ENCODE measurements at places on chromosomes 2 and 18.

DNA sequence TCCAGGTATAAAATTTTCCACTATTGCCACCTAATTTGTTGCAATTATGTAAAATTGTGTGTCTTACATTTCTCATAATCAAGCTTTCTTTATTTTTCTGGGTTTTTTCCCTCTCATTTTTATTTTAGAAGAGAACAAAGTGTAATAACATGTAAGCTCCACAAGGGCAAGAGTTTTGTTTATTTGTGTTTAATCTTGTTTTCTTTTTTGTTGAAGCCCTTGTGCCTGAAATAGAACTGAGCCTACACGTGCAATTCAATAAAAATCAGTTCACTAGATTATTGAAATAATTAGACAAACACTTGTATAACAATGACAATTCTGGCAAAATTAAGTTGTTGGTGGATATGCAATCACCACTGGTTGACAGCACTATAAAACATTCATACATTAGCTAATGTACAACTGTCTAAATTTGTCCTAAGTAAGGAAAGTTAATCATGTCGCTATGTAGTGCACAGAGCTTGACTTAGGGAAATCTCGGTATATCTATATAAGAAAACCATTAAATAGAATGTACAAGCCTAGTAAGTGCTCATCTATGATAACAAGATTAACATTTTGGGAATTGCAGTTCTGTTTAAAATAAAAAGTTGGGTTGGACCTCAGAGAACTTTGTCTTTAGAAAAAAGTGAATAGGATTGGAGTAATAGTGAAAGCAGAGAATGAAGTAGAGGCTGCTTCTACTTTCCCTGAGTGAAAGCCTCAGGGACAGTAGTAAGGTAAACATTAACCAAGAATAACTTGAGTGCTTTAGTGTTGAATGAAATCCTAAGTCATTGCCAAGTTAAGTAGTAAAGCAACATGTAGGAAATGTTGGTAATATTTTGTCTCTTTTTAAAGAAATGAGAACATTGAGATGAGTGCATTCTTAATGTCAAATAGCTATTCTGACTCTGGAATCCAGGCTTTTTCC is 37.4 kb upstream of the NOL4 start:
- DNase-seq: no peak

DNA sequence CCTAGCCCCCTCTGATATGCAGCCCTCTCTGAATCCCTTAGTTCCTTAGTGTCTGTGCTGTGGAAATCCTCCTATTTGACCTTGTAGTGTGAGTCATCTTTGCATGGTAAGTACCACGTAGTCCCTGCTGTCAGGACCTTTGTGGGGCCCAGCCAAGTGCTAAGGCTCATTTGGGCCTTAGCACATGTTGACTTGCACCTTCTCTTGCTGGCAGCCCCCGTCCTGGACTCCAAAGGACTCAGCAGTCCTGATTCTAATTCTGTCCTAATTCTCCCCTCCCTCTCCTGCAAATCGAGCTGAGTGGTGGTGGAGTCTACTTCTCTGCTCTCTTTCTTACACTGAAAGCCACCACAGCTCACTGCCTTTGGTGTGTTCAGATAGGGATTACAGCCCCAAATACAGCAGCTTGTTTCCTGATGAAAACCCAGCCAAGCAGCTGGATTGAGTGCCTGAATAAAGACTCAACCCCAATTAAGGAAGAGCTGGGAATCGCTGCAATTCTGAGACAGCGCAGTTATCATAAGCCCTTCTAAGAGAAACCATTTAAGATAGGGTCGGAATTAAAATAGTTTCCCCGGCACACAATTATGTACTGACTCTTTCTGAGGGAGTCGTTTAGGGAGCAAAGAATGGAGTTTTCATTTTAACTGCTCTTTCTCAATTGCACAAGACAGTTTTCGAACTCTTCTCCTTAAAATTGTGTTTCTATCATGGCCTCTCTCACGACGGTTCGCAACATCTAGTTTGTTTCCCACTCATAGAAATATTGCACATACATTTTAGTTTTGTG is 215.6 kb upstream of the TNP1 start:
- DNase-seq: no peak

DNA sequence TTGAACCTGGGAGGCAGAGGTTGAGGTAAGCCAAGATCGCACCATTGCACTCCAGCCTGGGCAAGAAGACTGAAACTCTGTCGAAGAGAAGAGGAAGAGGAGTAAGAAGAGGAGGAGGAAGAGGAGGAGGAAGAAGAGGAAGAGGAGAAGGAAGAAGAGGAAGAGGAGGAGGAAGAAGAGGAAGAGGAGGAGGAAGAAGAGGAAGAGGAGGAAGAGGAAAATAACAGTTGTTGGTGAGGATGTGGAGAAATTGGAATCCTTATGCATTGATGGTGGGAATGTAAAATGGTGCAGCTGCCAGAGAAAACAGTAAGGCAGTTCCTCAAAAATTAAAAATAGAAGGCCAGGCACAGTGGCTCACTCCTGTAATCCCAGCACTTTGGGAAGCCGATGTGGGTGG is 8.5 kb upstream of the NCL start:
- DNase-seq: no peak

DNA sequence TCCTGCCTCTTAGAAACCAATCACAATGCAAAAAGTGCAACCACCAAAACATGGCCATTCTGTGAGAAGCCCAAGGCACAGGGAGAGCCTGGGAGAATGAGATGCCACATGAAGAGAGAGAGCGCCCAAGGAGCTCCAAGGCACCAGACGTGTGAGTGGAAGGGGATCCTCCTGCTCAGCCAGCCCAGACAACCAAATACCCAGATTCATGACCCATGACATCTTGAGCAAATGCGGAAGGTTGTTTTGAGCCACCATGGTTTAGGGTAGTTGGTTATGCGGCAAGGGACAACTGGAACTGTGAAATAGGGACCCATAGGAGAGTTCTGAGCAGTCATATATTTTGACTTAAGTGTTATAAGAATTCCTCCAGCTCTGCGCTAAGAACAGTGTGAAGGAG is 7.0 kb downstream of the AFF3 start:
- no peak for DNase-seq

GRCh38 chr2:74481961-74482800 is 617 bp downstream of the CCDC142 start:
- DNase-seq: no peak

DNA sequence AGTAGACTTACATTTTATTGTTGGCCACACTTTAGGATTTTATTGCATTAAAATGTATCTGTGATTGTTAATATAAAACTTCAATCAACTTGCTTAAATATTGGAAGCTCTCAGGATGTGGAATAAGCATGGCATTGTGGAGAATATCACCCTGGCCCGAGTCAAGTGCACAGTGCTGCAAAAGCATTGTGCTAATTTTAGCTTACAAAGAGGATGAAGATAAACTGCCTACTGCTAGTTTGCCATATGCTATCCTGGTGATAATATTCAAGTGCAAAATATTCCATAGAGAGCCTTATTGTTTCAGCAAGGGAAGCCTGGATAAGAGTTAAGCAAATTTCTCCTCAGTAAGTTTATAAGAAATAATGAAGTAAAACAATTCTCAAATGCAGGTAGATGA is 54.5 kb downstream of the MEIS1 start:
- no peak for DNase-seq

- DNase-seq: no peak
Observed at GRCh38 chr2:72576861-72577260, 249.0 kb downstream of the EXOC6B start.

DNA sequence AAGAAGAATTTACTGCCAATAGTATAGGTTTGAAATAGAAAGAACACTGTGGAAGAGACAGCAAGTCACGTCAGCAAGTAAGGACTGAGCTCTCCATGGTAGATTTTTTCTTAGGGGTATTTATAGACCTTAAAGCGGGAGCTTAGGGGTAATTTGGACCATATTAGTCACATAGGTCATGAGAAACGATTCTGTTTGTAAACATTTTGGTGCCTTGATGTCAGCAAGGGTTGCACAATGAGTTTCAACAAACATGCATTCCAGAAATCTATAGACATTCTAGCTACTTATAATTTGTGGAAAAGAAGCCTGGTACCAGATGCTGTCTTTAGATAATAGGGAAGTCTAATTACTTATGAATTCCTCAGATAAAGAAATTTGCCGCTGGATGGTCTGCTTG is 624.7 kb downstream of the TDRD15 start:
- no peak for DNase-seq

GRCh38 chr2:216559625-216560156 is 61.0 kb downstream of the RPL37A start:
- no peak for DNase-seq

DNA sequence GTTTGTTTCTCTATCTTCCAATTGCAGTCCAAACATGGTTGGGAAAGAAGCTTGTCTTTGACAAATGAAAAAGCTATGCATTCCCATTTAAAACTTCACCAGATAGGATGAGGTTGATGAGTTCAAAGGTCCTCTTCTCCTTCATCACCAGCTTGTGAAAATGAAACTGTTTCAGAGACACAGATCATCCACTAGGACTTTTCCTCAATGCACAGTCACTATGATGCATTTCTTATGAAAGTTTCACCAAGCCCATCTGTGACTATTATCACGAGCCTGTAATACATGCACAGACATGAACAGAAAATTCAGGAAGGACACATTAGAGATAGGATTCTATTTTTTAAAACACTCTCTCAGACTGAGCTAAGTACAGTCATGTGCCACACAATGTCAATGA is 644.4 kb downstream of the PLCL1 start:
- no peak for DNase-seq

GRCh38 chr2:189927823-189928222 is 134.7 kb downstream of the MSTN start:
- DNase-seq: no peak

DNA sequence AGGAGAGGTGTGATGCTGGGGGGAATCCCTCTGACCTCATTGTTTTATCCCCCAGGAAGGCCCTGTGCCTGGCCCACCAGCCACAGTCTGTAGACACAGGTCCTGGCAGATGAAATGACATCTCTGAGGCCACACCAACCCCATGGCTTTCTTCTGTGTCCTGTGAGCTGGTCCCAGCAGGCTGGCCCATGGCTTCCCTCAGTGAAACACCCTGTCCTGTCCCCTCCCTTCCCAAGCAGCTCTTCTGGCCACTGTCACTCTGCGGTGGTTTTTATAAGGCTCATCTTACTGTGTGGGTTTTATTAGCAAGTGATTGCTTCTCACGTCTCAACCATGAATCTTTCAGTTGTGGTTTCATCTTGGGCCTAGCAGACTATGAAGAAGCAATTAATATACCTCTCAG is 102.8 kb upstream of the STPG4 start:
- no peak for DNase-seq

- DNase-seq: no peak
Observed at GRCh38 chr2:217858519-217859491, 144.0 kb downstream of the TNS1 start.

GRCh38 chr18:55858661-55859515 is 270.9 kb upstream of the TCF4 start:
- no peak for DNase-seq

DNA sequence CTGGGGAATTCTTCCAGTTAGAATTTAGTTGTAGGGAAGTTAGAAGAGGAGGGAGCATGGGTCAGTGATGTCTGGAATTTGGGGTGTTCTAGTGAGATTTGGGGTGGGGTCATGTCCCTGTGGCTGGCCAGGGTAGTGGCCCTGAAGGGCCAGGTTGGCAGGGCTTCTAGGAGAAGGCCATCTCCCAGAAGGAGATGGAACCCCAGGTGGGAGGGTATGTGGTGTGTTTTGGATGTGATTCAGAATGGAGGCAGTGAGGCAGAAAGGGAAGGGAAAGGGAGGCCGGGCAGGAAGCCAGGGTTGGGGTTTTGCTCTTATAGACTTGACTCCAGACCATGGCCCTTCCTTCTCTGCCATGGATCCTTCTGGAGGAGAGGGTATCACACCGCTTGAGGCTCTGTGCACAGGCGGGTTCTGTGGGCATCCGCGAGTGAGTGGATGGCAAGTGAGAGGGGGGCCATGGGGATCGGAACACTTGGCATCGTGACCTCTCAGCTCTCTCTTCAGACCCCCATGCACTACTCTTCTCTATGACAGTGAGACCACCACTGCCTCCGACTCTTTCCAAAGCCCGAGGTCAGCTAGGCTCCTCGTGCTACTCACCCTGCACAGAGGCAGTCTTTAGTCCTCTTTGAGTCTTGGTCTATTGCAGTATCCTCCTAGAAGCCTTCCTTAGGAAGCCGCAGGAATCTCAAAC is 7.3 kb downstream of the GREB1 start:
- DNase-seq: no peak

DNA sequence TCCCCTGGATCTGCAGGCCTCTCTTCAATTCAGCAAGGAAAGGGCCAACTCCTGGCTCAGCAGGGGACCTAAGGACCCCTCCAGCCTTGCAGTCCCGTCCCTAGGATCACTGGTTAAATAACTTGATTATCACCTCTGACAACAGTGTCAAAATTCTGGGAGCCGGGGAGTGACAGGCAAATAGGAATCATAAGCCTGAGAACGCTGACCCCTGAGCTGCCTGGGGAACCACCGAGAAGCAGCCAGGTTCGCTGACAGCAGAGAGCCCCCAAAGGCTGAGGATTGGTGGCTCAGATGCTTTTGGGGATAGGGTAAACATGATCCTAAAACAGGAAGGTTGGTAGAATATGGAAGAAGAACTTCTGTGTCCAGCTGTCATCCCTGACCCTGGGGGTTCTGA is 17.5 kb upstream of the TNS1 start:
- DNase-seq: no peak

GRCh38 chr2:8009010-8009597 is 672.8 kb upstream of the ID2 start:
- no peak for DNase-seq
